ENCODE measurements at places on chromosomes 16 and 17. TPM values are rescaled to one million over a fixed set of nuclear protein-coding genes. Genes with fewer than 3 reads are reported as not detected.

DNA sequence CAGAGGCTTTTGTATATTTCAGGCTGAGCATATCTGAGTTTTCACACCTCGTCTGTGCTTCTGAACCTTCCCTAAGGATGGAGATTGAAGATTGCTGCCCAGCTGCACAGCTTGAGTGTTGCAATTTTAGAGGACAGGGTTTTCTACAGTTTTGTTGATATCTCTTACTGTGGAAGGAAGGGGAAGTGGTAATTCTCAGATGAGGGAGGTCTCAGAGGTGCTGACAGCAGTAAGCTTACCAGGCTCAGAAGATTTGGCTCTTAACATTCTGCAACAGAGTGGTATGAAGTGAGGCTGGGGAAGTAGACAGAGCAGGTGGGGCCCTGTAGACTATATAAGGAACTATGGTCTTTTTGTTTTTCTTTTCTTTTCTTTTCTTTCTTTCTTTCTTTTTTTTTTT is 45.8 kb upstream of the ARHGAP17 start:
- no peak for DNase-seq

DNA sequence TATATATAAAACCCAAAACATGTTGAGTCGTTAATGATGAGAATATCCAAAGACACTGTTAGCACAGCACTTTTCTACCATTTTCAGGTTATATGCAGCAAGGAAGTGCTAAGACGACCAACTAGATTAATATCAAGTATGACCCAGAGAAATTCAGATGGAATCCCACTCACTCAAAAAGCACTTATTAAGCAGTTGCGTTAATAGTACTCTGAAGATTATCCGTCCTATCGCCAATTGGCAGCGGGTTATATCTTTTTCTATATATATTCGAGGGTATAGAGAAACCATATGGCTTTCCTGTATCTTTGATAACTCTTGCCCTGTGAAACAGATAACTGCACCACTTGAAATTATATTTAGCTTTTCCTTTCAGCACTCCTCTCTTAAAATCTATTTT is 1.1 kb downstream of the CRLF3 start:
- DNase-seq, result no peak

- DNase-seq, result no peak
Measured at GRCh38 chr17:3040882-3041281, 22.5 kb downstream of the OR1D5 start.

KRT40 gene
- not detected for total RNA-seq

TP53TG3C gene
- not detected for total RNA-seq

DNA sequence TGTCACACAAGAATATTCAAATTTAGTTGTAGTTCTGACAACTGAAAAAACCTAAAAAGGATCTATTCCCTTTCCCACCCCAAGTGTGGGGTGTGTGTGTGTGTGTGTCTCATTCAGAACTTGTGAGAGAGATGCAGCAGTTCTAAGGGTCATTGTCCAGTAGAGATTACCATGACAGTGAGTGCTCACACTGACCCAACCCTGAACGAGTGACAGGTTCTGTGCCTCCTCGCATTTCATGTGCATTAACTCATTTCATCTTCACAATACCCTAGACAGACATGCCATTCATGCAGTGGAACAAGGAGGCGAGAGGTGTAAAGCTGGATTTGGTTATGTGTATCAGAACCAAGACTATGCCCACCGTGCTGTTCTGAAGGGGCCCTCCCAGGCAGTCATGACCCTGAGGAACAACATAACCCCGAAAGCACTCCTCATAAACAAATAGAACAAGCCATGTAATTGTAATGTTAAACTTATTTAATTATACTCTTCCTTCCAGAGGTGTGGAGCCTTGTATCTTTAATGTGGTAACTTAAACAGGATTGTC is 102.1 kb downstream of the CLEC16A start:
- DNase-seq, result no peak

GRCh38 chr16:75072239-75072947 is 44.2 kb downstream of the LDHD start:
- no peak for DNase-seq

GRCh38 chr17:55290492-55291113 is 25.8 kb downstream of the HLF start:
- DNase-seq, result no peak

DNA sequence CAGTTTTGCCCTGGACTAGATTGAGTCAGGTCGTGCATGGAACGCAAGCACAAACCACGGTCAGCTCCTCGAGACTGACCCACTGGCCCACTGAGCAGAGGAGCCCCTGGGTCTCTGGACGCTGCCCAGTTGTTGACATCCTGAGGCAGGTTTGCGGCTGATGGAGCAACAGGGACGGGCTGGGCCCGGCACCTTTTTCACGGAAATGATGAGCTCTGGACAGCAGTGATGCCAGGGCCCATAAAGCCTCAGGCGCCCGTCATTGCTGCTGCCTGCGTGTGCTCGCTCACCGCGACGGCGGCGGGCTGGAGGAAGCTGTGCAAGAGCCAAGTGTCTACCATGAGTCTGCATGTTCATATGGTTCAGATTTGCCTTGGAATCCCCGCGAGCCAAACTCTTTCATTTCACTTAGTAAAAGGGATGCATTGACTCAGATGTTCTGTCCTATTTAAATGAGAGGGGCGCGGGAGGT is 30.8 kb upstream of the CRISPLD2 start:
- no peak for DNase-seq

TMEM256 gene
- 151 TPM for total RNA-seq

- peak; percentile 80 for DNase-seq
Measured at GRCh38 chr16:62665269-62665668, 629.0 kb upstream of the CDH8 start.

LDHD gene
- 14.7 TPM for total RNA-seq

DNA sequence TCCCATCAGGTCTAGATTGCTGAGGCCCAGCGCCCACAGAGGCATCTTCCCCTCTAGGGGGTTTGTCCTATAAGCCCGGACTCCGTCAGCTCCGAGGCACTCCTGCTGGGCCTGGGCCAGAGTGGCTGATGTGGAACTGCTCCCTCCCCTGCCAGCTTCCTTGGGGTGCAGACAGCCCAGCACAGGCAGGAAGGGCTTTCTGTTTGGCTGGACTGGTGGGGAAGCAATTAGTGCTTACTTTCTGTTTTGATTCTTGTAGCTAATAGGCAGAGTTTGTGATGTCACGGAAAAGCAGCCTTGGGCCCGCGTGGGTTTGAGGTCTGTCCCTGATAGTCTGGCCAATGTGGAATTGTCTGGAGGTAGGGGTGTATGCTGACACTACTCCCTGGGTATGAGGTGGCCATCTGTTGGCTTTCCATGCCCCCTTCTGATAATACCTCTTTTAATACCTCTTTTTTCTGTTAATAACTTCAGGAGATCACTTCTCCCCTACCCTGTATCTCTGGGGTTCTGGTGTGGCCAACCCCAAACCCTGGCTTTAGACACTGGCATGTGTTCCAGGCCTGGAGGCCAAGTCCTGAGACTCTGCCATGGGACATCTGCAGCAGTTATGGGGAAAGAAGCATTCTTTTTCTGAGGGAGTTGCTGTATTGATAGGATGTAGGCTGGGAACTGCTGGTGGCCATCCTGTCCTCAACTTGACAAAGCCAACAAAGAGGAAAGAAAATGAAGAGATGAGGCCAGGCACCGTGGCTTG is 190.9 kb downstream of the RAB11FIP4 start:
- peak; percentile 28 for DNase-seq

SERPINF2 gene
- total RNA-seq, result 0.68 TPM

DNA sequence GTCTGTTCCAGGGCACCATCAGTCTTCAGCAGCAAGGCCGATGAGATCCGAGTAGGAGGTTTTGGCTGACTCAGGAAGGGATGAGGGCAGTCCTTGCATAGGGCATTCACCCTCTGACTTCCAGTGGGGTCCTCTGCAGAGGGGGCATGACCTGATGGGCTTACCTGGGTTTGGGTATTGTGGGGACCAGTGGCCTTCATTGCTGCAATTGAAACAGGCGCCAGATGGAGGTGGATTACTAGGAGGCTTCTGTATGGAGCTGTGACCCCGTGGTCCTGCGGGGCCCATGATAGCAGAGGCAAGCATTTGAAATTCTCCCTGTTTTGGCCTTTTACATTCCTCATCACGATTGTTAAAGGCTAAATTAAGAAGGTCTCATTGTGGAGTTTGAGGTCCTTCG is 2448.7 kb downstream of the TP53TG3F start:
- DNase-seq, result no peak

GRCh38 chr16:85275533-85276249 is 163.4 kb upstream of the CIBAR2 start:
- peak; percentile 79 for DNase-seq
